CD8-positive, alpha-beta memory T cell (primary cell): ENCODE measurements at places on chromosomes 11 and 22. TPM values are rescaled to one million over a fixed set of nuclear protein-coding genes. Genes with fewer than 3 reads are reported as not detected.

DNA sequence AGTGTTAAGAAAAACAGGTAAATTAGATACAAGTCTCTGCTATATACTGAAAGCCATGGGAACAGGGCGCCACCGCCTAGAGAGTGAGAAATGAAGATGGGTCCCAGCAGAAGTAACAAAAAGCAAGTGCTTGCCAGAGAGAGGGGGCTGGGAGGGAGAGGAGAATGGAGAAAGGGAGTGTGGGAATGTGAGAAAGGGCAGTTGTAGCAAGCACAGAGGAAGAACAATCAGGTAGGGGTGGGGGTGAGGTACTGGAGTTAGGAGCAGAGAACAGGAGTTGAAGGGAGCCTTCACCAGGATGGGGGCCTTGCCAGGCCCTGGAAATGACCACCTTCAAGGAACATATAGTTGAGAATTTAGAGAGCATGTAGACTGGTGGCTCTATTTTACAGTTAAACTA, 66.8 kb downstream of the TCF20 start:
- no peaks in the 10 kb centered on the region for H3K27me3 ChIP-seq
- H3K36me3 ChIP-seq: peaks cover 12% of the 10 kb centered on the region
- H3K4me1 ChIP-seq: peaks cover 37% of the 10 kb centered on the region
- no peak overlapping the region for H3K4me3 ChIP-seq

DNA sequence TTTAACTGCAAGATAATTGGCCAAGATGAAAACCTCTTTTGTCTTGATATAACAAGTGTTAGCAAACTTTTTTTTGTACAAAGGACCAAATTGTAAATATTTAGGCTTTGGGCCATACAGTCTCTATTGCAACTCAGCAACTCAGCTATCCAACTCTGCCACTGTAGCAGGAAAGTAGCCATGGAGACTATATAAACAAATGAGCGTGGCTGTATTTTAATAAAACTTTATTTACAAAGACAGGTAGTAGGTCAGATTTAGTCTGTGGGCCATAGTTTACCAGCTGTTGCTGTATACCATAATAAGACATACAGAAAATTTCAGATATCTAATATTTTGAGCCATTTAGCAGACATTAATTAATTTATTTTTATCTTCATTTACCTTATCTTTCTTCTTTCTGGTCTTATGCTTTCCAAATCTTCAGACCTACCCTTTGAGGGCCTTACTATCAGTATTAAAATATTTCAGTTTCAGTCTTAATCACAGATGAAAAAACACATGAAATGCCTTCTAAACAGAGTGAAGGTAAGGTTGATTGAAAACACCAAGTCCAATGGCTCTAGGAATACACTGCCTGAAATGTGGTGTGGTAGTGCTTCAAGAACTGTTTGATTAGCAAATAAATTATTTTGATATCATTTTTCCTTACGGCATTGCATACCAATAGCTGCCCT, 256.9 kb upstream of the CTSC start:
- DNase-seq: no peak
- no peaks in the 10 kb centered on the region for H3K36me3 ChIP-seq
- no peak overlapping the region for H3K4me3 ChIP-seq
- H3K4me1 ChIP-seq: peaks cover 4% of the 10 kb centered on the region
- H3K27ac ChIP-seq: no peak overlapping the region
- H3K27me3 ChIP-seq: no peaks in the 10 kb centered on the region

GRCh38 chr11:2732261-2732939, 32.6 kb upstream of the KCNQ1OT1 start:
- no peaks in the 10 kb centered on the region for H3K27me3 ChIP-seq
- no peaks in the 10 kb centered on the region for H3K4me1 ChIP-seq
- H3K27ac ChIP-seq: no peak overlapping the region
- H3K36me3 ChIP-seq: no peaks in the 10 kb centered on the region
- H3K4me3 ChIP-seq: no peak overlapping the region

DNA sequence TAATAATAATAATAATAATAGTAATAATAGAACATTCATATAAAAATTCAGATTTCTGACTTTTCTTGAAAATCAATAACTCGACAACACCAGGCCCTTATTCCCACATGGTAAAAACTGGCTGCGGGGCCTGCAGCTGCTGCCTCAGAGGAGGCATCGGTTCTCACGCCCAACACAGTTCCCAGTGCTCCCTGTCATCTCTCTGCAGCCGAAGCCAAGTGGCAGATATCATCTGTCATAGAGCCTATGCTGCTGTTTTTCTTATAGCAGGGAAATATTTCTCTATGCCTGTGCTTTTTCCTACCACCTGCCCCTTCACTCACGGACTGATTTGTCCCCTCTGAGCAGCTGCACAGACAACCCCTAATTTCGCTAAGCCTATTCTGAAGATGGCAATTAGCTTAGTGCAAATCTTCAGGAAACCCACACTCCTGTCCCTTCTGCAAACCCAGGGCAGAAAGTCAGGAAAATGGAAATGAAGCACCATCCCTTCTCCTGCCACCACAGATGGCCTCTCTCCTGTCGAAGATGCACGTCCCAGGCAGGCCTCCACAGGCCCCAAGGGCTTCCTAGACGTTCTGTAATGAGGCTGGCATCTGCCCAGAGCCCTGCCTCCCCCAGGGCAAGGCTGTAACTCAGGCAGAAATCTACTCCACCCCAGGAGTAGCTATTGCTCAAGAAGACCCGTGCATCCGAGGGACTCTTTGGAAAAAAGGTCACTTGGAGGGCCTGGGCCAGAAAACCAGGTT, 66.7 kb downstream of the SYN3 start:
- H3K4me1 ChIP-seq: no peaks in the 10 kb centered on the region
- DNase-seq: no peak
- H3K27ac ChIP-seq: no peak overlapping the region
- H3K27me3 ChIP-seq: no peaks in the 10 kb centered on the region

DNA sequence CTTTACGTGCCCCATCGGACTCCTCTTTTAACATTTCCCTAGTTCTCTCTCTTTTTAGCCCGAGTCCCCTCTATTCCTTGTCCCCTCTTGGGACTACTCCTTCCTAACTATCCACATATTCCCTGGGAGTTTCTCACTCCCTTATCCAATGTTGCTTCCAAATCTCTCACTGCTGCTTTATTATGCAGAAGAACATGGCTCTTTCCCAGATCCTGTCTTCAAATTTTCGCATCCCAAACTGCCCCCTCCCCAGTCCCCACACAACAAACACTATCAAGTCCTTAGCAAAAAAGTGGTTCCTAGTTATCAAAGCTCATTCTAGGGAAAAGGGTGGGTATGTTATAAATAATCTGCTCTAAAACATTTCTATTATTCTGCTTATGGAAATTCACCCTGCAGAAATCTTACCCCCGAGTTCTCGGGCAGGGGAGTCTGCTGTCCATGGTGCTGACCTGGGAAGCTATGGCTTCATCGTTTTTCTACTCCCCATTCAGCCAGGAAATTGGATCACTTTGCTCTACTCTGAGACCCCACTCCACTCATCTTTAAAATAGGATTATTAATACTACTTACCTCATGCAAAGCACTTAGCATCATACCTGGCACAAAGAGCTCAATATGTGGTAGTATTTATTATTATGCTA, 393.5 kb downstream of the BUD13 start:
- H3K27ac ChIP-seq: no peak overlapping the region
- H3K4me1 ChIP-seq: no peaks in the 10 kb centered on the region
- DNase-seq: no peak
- H3K27me3 ChIP-seq: no peaks in the 10 kb centered on the region

The CHRM4 gene
- total RNA-seq: not detected

GRCh38 chr11:12893787-12894672, 115.1 kb upstream of the RASSF10 start:
- H3K4me3 ChIP-seq: no peak overlapping the region
- H3K4me1 ChIP-seq: no peaks in the 10 kb centered on the region
- no peak overlapping the region for H3K27ac ChIP-seq
- peak; percentile 7 for DNase-seq

The FAM118A gene
- total RNA-seq: 28.1 TPM

GRCh38 chr11:94948070-94948617, 25.2 kb downstream of the CWC15 start:
- H3K36me3 ChIP-seq: no peaks in the 10 kb centered on the region

DNA sequence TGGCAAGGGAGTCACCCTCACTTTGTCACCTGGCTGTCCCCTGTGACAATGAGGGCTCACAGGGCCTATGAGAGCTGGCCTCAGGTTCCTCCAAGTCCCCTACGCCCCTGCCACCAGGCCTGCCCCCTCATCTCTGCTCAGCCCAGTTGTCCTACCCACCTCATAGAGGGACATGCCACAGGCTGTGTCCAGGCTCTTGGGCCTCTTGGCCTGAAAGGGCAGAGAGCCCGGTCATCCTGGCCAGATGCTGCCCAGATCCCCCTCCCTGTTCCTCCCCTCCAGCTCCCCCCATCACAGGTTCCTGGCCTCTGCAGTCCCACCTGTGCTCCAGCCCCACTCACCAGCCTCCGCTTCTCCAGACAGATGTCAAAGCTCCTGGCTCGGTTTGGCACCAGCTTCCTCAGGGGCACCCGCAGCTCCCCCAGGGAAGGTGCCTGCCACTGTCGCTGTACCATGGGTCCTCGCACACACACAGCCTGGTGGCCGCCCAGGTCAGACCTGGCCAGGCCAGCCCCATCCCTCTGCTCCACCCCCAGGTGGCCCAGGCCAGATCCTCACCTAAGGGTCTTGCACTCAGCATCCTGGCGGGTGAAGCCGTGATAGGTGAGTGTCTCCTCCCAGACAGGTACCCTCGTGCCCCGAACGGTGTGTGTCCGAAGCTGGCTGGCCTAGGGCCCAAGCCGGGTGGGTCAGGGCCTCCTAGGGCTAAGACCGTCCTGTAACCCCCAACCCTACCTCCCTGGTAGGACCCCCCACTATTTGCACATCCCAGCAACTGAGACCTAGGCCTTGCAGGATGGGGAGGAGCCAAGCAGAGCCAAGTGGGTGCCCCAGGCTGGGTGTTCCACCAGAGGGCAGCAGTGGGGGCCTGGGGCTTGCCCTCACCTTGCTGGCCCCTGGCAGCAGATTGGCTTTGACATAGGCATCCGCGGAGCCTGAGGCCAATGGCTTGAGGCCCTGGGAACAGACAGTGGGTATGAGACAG, 8.3 kb downstream of the NDUFV1 start:
- H3K27ac ChIP-seq: peak overlapping the region; percentile 86
- peak; percentile 24 for DNase-seq
- H3K4me1 ChIP-seq: peaks cover 33% of the 10 kb centered on the region
- H3K36me3 ChIP-seq: peaks cover 4% of the 10 kb centered on the region
- H3K27me3 ChIP-seq: no peaks in the 10 kb centered on the region

DNA sequence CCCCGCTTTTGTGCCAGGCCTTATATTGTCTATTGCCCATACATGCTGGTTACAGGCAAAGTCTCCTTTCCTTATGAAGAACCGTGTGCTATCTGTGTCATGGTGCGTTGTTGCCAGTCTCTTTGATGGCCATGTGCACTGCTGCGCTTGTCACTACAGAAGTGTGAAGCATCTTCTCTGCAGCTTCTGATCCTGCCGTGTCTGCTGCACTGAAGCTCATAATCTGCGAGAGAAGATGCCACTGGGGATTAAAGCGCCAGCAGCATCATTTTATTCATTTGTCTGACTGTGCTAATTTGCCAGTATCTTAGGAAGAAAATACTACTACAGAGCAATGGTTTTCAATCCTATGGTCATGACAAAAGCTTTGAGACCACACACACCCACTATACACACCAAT, 330.1 kb downstream of the FAT3 start:
- H3K36me3 ChIP-seq: no peaks in the 10 kb centered on the region
- no peak overlapping the region for H3K4me3 ChIP-seq
- no peak overlapping the region for H3K27ac ChIP-seq
- DNase-seq: no peak

The KLHDC7B gene
- total RNA-seq: 5.1 TPM

DNA sequence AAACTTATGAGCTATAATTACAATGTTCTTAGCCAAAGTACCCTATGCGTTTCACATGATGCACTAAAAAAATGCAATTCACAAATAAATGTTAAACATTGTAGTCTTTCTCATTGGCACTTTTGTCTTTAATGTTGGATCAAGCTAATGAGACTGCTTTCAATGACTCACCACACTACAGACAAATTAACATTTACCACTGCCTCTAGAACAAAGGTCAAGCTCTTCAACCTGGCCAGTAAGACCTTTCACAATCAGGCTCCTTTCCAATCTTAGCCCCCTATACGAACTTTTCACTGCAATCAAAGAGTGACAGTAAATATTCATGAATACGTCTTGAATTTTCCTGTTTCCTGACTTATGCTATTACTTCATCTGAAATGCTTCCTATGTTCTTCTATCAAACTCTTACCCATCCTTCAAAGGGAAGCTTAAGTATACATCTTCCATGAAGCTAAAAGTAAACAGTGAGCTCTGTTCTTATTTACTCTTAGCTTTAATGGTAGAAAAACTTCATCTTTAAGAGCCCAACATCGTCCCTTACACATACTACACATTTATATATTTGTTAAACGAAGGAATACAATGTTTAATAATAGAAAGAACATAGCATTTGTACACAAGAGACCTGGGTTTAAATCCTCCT, 326.6 kb upstream of the PITPNB start:
- no peaks in the 10 kb centered on the region for H3K36me3 ChIP-seq
- H3K4me3 ChIP-seq: no peak overlapping the region
- no peak for DNase-seq
- no peak overlapping the region for H3K27ac ChIP-seq
- H3K4me1 ChIP-seq: no peaks in the 10 kb centered on the region
- H3K27me3 ChIP-seq: no peaks in the 10 kb centered on the region

The APOA4 gene
- not detected for total RNA-seq
